ENCODE measurements at places on chromosomes 2 and 18. TPM values are rescaled to one million over a fixed set of nuclear protein-coding genes. Genes with fewer than 3 reads are reported as not detected.
A peak's percentile ranks its signal among the peaks of the same experiment; 100 is the strongest.

CPO gene
- not detected for total RNA-seq

DNA sequence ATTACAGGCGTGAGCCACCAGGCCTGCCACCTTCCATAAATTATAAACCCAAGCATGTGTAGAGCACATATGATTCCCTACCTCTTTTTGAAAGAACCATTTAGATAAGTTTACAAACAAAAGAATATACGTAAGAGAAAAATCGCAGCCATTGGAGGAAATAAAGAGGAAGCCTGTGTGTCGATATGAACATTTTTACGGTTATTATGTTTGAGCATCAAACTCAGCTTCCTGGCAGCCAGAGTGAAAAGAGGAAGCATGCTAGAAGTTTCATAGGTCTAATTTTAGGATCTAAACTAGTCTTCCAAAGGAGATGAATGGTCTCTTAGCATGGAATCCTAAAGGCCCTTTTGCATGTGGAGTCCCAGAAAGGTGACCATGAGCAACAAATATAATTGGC is 104.3 kb downstream of the PLB1 start:
- no peaks in the 10 kb centered on the region for H3K4me1 ChIP-seq
- no peak for DNase-seq
- no peaks in the 10 kb centered on the region for H3K36me3 ChIP-seq
- no peak overlapping the region for H3K4me3 ChIP-seq
- no peak overlapping the region for H3K27ac ChIP-seq
- H3K27me3 ChIP-seq: no peaks in the 10 kb centered on the region

DNA sequence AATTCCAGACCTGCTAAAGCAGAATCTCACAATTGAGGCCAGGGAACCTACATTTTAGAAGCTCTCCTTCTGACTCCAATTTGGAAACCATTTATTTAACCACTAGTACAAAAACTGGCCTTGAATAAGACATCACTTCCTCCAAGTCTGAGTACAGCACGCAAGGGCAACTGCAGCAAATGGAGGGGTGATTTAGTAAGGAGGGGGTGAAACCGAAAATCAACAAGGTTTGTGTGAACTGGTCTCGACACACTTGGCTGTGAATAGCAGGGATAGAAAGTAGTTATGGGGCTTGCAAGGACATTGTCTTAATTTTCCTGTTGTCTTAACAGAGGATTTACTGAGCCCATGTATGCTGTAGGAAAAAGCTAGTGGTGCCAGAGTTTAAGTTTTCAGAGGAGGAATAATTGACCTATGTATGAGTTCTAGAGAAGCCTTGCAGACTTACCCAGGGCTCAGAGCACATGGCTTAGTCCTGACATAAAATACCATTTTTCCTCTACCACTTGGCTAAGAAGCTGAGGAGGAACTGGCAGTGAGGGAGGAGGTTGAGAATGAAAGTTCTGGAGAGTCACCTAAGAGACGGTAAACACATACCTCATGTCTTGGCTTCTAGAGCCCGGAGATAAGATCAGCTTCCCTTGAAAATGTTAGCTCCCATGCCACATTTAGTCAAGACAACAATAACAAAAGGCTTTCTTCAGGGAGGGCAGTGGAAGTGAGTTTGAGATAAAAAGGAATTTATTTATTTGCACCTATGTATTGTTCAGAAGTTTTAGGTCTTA is 114.8 kb downstream of the SMAD2 start:
- H3K4me1 ChIP-seq: peaks cover 2% of the 10 kb centered on the region
- no peak overlapping the region for H3K4me3 ChIP-seq

DNA sequence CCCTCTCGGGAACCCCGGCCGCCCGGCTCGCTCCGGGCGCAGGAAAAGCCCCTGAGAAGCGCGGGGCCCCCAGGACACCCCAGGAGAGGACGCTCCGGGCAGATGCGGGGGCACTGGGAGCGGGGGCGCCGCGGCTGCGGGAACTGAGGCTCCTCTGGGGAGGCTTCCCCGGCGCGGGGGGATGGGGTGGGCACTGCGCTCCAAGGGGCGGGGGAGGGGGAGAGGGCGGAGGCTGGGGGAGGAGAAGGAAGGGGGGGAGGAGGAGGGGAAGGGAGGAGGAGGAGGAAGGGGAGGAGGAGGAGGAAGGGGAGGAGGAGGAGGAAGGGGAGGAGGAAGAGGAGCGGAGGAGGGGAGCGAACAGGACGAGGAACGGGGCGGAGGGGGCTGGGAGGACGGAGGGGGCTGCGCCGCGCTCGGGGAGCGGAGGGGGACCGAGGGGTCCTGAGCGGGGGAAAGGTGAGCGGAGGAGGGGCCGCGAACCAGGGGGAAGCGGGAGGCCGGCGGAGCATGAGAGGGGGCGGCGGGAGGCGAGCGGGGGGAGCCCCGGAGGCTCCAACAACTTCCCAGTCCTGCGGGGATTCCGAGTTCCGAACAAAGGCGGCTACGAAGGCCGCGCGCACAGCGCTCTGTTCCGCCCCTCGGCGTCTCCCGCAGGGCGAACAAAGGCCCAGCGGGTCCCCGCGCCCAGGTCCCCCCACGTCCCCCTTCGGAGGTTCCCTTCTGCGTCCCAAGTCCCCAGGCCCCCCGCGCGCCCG is 742 bp downstream of the PXDN start:
- H3K27ac ChIP-seq: peak overlapping the region; percentile 100
- H3K27me3 ChIP-seq: no peaks in the 10 kb centered on the region
- no peaks in the 10 kb centered on the region for H3K36me3 ChIP-seq
- H3K4me1 ChIP-seq: peaks cover 4% of the 10 kb centered on the region

GRCh38 chr2:140718999-140719398 is 1411.8 kb downstream of the LRP1B start:
- no peak for DNase-seq
- H3K27ac ChIP-seq: no peak overlapping the region
- no peak overlapping the region for H3K4me3 ChIP-seq
- no peaks in the 10 kb centered on the region for H3K27me3 ChIP-seq

- no peak overlapping the region for H3K4me3 ChIP-seq
- H3K36me3 ChIP-seq: no peaks in the 10 kb centered on the region
- H3K27me3 ChIP-seq: no peaks in the 10 kb centered on the region
- H3K4me1 ChIP-seq: no peaks in the 10 kb centered on the region
These were observed 608.0 kb upstream of the PIK3C3 start for GRCh38 chr18:41347057-41347456.

- H3K27me3 ChIP-seq: no peaks in the 10 kb centered on the region
- DNase-seq: no peak
- no peak overlapping the region for H3K27ac ChIP-seq
These were observed 11.6 kb upstream of the RPE start for GRCh38 chr2:209990838-209991237.

GRCh38 chr2:100470898-100471514 is 724 bp downstream of the NMS start:
- H3K36me3 ChIP-seq: no peaks in the 10 kb centered on the region
- no peaks in the 10 kb centered on the region for H3K27me3 ChIP-seq
- no peak overlapping the region for H3K4me3 ChIP-seq
- no peak for DNase-seq
- no peaks in the 10 kb centered on the region for H3K4me1 ChIP-seq
- no peak overlapping the region for H3K27ac ChIP-seq

DNA sequence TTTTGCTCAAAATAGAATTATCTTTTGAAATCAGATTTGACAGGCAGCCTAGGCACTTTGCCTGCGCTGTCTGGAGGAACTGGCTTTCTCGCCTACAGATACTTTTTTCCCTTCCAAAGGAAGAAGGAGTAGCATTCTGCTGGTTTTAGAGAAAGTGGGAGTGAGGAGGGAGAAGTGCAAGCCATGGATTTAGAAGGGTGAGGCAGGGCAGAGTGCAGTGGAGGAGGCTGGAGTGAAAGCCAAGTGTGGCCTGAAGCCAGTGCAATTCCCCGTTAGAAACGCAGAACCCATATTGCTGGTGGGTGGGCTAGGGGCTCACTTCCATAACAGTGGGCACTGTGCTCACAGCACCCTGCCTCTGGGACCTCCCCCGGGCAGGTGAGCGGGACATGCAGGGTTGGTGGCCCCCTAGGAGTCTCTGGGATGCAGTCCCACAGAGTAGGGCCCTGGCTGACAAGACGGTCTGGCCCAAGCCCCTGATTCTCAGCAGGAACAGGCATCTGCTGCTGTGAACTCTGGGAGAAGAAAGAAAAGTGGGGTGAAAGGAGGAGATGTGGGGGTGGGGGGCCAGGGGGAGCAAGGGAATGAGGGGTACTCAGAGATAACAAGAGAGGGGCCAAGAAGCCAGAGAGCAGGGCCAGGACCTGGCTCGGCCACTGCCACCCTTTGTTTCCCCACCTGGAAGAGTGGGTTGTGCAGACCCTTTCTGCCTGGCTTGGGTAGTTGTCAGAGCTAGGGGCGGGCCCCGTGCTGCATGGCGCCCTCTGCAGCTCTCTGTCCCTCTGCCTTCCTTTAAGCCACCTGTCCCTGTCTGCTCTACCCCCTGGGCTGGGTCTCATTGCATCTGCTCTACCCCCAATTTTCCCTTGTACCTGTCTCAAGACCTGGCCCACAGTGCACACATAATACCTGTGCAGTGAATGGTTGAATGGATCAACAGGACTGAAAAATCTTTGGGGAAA is 273.5 kb upstream of the HS6ST1 start:
- no peaks in the 10 kb centered on the region for H3K4me1 ChIP-seq
- H3K36me3 ChIP-seq: no peaks in the 10 kb centered on the region
- no peak overlapping the region for H3K27ac ChIP-seq
- H3K4me3 ChIP-seq: no peak overlapping the region
- no peaks in the 10 kb centered on the region for H3K27me3 ChIP-seq

GRCh38 chr18:63708650-63709049 is 5.9 kb downstream of the SERPINB11 start:
- no peak overlapping the region for H3K27ac ChIP-seq
- H3K4me3 ChIP-seq: no peak overlapping the region
- no peaks in the 10 kb centered on the region for H3K27me3 ChIP-seq
- H3K36me3 ChIP-seq: no peaks in the 10 kb centered on the region
- no peak for DNase-seq
- no peaks in the 10 kb centered on the region for H3K4me1 ChIP-seq

GRCh38 chr18:45334191-45334590 is 281.1 kb upstream of the SLC14A2 start:
- DNase-seq: no peak
- H3K27ac ChIP-seq: no peak overlapping the region
- H3K36me3 ChIP-seq: no peaks in the 10 kb centered on the region
- H3K4me3 ChIP-seq: no peak overlapping the region
- H3K27me3 ChIP-seq: no peaks in the 10 kb centered on the region

GRCh38 chr2:257842-258241 is 6.0 kb downstream of the SH3YL1 start:
- H3K4me1 ChIP-seq: no peaks in the 10 kb centered on the region
- peaks cover 3% of the 10 kb centered on the region for H3K36me3 ChIP-seq
- H3K27me3 ChIP-seq: no peaks in the 10 kb centered on the region
- no peak overlapping the region for H3K27ac ChIP-seq
- no peak for DNase-seq

DNA sequence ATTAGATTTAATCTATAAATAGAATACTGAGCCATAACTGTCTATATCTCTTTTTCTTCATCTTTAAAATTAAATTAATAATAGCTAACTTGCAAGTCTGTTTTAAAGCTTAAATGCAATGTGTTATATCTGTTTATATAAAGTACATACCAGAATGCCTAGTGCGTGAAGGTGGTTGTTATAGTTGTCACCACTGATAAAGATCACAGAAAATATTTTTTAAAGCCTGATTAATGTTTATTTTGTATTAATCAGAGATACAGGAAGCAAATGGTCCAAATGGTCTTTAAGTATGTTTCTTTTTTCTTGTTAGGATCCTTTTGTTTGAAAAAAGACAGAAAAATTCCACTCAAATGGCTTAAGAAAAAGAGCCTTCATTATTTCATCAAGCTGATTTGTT is 560.6 kb downstream of the CPS1 start:
- no peaks in the 10 kb centered on the region for H3K4me1 ChIP-seq
- H3K4me3 ChIP-seq: no peak overlapping the region
- no peak for DNase-seq
- no peaks in the 10 kb centered on the region for H3K27me3 ChIP-seq
- H3K36me3 ChIP-seq: no peaks in the 10 kb centered on the region

DNA sequence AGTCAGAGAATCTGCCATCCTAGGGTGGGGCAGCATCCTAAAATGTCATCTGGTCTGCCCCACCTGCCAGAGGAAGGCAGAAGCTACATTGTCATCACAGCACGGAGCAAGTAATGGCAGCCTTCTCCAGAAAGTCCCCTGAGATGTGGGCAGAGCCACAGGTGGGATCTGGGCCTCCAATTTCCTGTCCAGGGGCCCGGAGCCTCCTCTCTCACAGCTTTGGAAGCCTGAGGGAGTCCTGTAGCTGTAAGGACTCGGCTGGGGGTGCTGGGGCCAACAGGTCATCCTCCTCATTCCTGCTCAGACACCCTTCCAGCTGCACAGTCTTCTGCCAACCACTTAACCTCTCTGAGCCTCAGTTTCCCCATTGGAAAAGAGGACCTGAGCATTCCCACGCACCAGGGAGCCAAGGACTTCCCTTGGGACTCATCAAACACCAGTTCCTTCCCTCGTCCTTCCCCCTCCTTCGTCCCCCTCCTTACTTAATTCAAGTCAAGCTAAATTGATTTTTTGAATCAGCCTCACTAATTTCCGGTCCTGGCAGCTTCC is 48.6 kb upstream of the ID2 start:
- H3K27me3 ChIP-seq: no peaks in the 10 kb centered on the region
- no peak overlapping the region for H3K27ac ChIP-seq
- H3K4me3 ChIP-seq: no peak overlapping the region
- H3K4me1 ChIP-seq: no peaks in the 10 kb centered on the region
- H3K36me3 ChIP-seq: no peaks in the 10 kb centered on the region

- no peak overlapping the region for H3K27ac ChIP-seq
- no peaks in the 10 kb centered on the region for H3K4me1 ChIP-seq
- H3K36me3 ChIP-seq: no peaks in the 10 kb centered on the region
These were observed 566.0 kb downstream of the TMX3 start for GRCh38 chr18:68148863-68149262.

- no peak for DNase-seq
- no peaks in the 10 kb centered on the region for H3K27me3 ChIP-seq
- H3K4me3 ChIP-seq: no peak overlapping the region
- no peak overlapping the region for H3K27ac ChIP-seq
- peaks cover 5% of the 10 kb centered on the region for H3K4me1 ChIP-seq
- no peaks in the 10 kb centered on the region for H3K36me3 ChIP-seq
These were observed 129.2 kb upstream of the MEIS1 start for GRCh38 chr2:66305718-66306117.

DNA sequence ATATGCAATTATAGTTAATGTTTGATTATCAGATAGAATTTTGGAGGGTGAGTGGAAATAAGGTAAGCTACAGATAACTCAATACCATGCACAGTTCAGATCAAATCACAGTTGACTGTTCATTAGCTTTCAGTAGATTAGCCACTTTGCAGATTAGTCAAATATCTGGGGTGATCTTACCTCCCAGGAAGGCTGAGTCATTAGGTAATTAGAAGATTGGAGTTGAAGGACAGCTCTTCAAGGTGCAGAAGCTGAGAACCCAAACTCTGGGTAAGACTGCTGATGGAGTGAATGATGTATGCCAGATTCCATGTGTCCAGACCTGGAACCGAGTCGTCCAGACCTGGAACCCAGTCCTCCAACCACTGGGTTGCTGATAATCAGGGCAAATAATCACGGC is 262.8 kb upstream of the UBE2E3 start:
- no peak overlapping the region for H3K27ac ChIP-seq
- H3K4me3 ChIP-seq: no peak overlapping the region
- no peak for DNase-seq
- H3K27me3 ChIP-seq: no peaks in the 10 kb centered on the region

BOLL gene
- not detected for total RNA-seq

HOXD12 gene
- not detected for total RNA-seq

All from ascending aorta (tissue), 2 donors.